ENCODE measurements at places on chromosomes 11 and 22. TPM values are rescaled to one million over a fixed set of nuclear protein-coding genes. Genes with fewer than 3 reads are reported as not detected.

- DNase-seq = peak; percentile 47
Measured at GRCh38 chr11:107999759-108000455, 8.8 kb upstream of the CUL5 start.

Gene AHNAK
- 184 TPM for total RNA-seq

DNA sequence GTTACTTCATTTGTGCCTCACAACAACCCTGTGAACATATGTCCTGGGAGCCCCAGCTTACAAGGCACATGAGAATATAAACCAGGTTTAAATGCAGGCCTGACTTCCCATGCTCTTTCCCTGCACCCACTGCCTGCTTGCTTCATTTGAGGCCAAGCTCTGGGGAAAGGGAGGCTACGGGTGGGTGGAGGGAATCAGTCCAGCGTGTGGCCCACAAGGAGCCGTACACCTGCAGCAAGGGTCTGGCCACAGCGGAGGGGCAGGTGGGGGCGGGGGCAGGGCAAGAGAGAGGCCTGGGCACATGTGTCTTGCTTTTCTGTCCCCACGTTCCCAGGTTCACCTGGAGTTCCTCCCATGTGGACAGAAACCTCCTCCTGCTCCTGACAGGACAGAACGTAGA is 26.2 kb downstream of the FAM83F start:
- no peak for DNase-seq

Gene KIAA1671
- total RNA-seq = 7.7 TPM

- peak; percentile 95 for DNase-seq
Measured at GRCh38 chr11:107042748-107043147, 24.5 kb upstream of the GUCY1A2 start.

GRCh38 chr22:46113110-46113909 is 37.0 kb upstream of the PPARA start:
- DNase-seq = no peak

Gene LMNTD2
- total RNA-seq = 0.24 TPM

Gene C11orf42
- total RNA-seq = not detected

GRCh38 chr11:131713529-131714134 is 343.2 kb downstream of the NTM start:
- DNase-seq = no peak

Gene SUSD2
- 0.96 TPM for total RNA-seq

GRCh38 chr11:45305874-45306623 is 19.9 kb upstream of the SYT13 start:
- no peak for DNase-seq

Gene LARGE1
- total RNA-seq = 2.9 TPM

DNA sequence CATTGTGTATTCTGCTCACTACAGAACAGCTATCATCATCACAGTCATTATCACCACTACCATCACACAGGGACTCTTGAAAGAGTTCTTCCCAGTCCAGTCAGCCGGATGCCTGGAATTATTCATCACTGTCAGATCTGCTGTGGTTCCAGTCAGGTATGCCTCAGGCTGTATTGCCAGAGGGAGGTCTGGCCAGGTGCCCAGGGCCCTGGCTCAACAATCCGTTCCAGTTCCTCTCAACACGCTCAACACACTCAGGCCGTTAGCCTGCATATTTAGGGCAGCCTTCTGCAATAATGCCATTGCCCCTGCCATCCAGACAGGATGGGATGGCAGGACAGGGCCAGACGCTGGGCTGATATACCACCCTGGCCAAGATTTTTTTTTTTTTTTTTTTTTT is 28.6 kb upstream of the RASL10A start:
- peak; percentile 90 for DNase-seq

GRCh38 chr11:44351006-44351660 is 41.2 kb upstream of the ALX4 start:
- no peak for DNase-seq

- no peak for DNase-seq
Measured at GRCh38 chr11:17610085-17610894, 63.2 kb downstream of the OTOG start.

DNA sequence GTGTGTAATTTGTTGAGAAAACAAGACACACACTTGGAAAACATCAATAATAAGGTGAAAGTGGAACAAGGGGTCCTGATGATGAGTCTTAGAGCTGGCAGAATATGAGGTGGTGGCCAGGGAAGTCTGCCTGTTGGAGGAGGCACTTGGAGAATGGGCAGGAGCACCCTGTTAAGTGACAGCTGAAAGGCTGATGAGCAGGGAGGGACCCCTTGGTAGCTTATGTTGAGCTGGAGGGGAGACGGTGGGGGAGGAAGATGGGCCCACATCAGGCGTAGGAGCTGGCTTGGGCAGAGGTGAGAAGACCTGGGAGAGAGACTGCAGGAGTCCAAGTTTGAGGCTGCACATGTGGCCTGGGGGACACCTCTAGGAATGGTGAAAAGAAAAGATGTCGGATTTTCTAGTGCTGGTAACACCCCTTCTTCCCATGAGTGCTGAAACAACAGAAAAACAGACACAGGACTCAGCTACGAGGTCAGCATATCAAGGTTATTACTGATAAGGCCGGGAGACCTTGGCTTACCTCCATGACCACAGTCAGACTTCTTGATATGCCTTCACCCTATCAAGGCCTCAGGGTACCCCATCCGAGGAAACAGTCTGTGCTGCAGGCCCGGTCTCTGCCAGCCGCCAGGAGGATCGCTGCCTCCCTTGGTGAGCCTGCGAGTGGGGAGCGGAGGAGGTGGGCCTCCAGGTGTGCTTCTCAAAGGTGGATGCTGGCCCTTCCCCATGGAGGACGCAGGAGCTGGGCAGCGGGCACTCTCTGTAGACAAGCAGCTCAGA is 14.3 kb upstream of the C11orf96 start:
- DNase-seq = no peak

- no peak for DNase-seq
Measured at GRCh38 chr11:114959953-114960505, 281.7 kb downstream of the NXPE2 start.

Gene MRGPRE
- total RNA-seq = not detected

Measured in RPMI7951 (cell line).